HS-27A (cell line): ENCODE measurements at places on chromosomes 2 and 18.
A peak's percentile ranks its signal among the peaks of the same experiment; 100 is the strongest.

DNA sequence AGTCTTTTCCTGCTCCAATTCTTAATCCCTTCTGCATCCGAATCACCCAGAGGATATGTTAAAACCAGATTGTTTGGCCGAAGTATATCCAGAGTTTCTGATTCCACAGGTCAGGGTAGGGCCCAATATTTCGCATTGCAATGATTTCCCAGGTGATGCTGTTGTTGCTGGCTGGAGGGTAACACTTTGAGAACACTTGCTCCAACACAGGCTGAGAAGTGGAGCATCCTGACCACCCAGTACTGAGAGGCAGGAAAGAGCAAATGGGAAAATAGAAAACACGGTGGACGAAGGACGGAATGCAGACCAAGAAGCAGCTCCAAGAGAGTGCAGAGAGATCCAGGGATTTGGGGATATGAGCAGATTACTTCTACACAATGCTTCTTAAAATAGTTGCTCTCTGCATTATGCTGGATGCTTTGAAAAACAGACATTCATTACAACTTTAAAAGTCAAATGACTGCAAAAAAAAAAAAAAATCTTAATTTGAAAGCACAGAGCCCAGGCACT, 362.2 kb upstream of the SLC14A2 start:
- DNase-seq: no peak

DNA sequence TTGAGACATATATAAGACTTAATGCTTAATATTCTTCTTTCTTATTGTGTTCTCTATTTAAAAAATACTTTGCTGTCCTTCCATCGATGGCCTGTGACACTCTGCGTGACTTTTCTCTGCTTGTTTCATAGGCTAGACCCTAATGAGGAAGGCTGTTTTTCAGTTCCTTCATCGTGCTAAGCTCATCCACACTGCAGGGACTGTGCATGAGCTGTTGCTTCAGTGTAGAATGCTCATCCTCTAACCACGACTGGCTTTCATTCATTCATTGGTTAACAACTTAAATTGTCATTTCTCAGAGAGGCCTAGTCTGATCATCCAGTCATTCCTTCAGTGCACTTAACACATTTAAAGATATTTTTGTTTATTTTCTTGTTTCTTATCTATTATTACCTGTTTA, 134.4 kb downstream of the CCDC85A start:
- DNase-seq: no peak

- no peak for DNase-seq
Measured at GRCh38 chr2:127611076-127611925, 34.7 kb upstream of the GPR17 start.

DNA sequence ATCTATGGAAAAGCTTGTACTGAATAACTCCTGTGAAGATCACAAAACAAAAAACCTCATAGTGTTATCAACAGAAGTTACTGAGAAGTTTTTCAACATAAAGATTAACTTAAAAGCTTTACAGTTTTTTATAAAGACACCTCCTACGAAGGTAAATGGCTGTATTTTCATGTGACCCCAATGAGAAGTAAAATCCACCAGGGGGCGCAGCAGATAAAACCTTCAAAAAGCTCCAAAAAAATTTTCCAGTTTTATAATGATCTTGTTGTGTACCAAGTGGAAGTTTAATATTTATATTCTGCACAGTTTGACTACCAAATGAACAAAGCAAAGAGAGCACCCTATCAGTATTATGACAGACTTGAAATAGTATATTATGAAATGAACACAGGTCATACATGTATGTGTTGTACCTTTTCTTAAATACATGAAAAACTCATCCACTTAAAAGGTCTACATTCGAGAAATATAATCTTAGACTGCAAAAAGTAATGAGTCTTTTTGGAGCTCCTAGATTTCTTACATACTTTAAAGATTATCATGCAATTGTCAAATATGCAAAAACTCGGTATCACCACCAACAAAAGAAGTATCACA, 38.5 kb downstream of the PNO1 start:
- no peak for DNase-seq

GRCh38 chr2:237716011-237716410, 82.6 kb upstream of the RBM44 start:
- no peak for DNase-seq

- no peak for DNase-seq
Measured at GRCh38 chr18:5195656-5196055, 1.4 kb downstream of the AKAIN1 start.

GRCh38 chr2:149296031-149296430, 34.4 kb upstream of the LYPD6 start:
- DNase-seq: no peak

GRCh38 chr18:25467226-25467987, 115.4 kb upstream of the ZNF521 start:
- peak; percentile 59 for DNase-seq

- DNase-seq: no peak
Measured at GRCh38 chr2:100197631-100198153, 55.3 kb upstream of the AFF3 start.

GRCh38 chr2:176567361-176567760, 298.1 kb downstream of the MTX2 start:
- no peak for DNase-seq

DNA sequence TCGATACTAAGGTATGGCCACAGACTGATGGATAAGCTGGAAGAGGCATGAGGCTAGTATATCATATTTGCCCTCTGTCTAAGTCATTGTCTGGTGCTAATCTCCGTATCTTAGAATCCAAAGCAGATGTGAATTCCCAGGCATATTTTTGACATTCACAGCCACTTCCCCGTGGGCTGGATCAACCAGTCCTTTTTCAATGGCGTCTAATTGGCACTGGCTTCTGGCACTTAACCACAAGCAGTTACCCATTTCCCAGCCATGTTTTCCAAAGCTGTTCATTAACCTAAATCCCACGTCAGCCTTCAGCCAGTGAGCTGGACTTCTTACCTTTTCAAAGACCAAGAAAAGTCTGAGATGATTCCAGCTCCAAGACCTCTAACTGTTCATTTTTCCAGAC, 20.7 kb upstream of the ZNF407 start:
- no peak for DNase-seq

DNA sequence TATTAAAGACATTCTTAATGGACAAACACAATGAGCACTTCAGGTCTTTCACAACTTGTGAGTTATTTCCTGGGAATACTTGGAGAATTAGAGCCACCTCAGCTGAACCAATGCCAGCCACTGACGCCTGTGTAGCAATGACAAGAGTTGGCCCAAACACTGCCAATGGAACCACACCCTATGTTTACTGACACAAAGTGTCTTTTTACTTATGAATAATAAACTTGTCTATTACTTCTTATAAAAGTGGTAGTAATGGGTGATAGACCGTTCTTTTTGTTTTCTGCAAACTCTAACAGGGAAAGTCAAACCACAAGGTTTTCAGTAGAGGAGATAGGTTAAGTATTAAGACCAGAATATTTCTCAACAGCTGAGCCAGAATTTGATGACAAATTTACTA, 12.5 kb upstream of the CHAC2 start:
- DNase-seq: no peak

DNA sequence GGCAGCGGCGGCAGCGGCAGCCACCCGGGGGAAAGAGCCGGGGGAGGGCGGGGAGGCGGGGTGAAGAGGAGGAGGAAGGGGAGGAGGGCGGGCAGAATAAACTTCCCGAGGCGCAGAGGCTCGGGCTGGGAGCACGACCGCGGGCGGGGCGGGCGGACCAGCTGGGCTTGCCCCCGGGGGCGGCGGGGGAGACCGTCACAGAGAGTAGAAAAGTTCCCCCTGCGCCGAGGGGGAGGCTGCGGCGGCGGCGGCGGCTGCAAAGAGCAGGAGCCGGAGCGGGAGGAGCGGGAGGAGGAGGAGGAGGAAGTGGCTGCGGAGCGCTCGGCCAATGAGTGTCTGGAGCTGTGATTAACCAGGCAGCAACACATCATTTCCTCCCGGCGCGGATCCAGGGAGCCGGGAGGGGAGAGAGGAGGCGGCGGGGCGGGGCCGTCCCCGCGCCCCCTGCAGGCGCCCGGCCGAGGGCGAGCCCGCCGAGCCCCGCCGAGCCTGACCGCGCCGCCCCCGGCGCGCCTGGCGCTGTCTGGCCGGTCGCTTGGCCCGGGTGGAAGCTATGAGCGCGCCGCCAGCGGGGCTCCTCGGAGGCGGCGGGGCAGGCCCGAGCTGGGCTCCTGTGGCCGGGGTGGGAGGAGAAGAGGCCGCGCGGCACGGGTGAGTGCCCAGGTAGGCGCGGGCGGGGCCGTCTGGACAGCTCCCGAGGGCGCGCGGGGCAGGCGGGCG, at the start of gene ACVR1:
ACVR1 (minus strand) TSS at position 265 of the 720 bp plus-strand sequence. CDS start 76,837 bp downstream, outside the sequence.
- peak; percentile 75 for DNase-seq

GRCh38 chr2:45207101-45207500, 197.8 kb upstream of the SIX2 start:
- no peak for DNase-seq

DNA sequence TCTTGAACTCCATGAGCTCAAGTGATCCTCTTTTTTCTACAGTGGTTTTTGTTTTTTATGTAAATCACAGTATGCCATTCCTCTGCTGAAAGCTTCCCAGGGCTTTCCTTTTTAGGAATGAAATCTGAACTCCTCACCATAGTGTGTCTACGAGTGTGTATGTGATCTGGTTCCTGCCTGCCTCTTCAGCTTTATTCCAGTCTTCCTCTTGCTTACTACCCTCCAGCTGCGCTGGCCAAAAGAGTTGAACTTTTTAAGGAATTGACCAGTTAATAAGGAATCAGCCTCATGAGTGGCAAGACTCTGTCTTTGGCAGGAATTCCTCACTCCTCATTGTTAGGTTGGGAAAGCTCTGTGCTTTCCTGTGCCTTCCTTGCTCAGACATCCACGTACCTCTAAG, 4.0 kb downstream of the CCT7 start:
- DNase-seq: no peak

DNA sequence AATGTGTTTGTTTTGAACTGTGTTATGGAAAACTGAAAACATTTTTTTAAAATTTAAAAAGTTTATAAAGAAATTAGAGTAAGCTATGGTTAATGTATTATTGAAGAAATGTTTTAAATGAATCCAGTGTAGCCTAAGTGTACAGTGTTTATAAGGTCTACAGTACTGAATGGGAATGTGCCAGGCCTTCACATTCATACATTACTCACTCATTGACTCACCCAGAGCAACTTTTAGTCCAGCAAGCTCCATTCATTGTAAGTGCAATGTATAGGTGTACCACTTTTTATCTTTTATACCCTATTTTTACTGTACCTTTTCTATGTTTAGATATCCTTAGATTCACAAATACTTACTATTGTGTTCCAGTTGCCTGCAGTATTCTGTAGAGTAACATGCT, 215.1 kb upstream of the THUMPD2 start:
- peak; percentile 30 for DNase-seq

GRCh38 chr2:37721201-37721560, 49.7 kb upstream of the CDC42EP3 start:
- DNase-seq: no peak

DNA sequence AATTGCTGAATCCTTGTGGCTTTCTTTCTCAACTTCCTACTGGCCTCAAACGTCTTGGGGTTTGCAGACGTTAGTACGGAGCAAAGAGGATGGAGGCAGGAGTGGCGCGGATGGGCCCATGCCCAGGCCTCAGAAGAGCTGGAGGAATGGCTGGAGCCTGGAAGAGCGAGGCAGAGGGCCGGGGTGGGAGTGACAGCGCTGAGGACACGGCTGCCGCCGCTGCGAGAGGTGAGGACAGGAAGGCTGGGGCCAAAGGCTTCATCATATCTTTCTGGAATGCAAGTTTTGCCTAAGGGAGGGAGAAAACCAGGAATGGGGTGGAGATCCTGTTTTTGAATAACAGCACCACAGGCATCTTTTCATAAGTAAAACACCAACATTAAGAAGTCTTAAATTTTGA, 178.5 kb upstream of the SESTD1 start:
- DNase-seq: no peak

DNA sequence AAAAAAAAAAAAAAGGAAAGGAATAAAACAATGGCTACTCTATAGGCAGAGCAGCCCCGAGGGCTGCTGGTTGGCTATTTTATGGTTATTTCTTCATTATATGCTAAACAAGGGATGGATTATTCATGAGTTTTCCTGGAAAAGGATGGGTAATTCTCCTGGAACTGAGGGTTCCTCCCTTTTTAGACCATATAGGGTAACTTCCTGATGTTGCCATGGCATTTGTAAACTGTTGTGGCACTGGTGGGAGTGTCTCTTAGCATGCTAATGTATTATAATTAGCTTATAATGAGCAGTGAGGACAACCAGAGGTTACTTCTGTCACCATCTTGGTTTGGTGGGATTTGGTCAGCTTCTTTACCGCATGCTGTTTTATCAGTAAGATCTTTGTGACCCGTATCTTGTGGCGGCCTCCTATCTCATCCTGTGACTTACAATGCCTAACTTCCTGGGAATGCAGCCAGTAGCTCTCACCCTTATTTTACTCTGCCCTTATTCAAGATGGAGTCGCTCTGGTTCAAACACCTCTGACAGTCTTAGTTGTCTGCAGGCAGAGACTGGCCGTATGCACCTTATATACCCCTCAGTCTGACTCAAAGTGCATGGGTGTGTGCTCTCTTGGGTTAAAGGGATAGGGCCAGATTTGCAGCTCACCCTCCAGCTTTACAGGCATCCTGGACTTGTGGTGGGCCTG, 57.7 kb downstream of the HAUS1 start:
- DNase-seq: no peak

DNA sequence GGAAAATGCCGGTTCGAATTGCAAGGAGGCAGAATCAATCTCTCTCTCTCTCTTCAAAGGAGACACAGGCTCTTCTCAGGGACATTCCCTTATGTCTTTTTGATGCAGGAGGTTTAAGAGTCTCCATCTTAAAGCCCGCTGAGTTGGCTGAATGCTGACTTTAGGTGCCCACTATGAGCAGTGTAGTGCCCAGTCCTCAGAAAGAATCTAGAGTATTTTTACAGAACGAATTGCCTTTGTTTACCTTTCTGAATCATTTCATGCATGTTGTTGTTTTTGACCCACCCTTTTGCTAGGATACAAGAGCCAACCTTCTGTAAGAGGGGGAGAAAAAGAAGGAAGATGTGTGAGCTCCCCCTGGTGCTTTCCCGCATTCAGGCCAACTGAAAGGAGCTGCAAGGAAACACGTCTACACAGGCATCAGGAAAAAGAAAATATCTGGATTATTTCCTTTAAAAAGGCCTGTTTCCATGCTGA, 193.5 kb upstream of the TCF4 start:
- DNase-seq: no peak

- DNase-seq: no peak
Measured at GRCh38 chr2:206565666-206566065, 76.6 kb upstream of the FAM237A start.

- no peak for DNase-seq
Measured at GRCh38 chr2:220269367-220269766, 641.9 kb downstream of the SLC4A3 start.

DNA sequence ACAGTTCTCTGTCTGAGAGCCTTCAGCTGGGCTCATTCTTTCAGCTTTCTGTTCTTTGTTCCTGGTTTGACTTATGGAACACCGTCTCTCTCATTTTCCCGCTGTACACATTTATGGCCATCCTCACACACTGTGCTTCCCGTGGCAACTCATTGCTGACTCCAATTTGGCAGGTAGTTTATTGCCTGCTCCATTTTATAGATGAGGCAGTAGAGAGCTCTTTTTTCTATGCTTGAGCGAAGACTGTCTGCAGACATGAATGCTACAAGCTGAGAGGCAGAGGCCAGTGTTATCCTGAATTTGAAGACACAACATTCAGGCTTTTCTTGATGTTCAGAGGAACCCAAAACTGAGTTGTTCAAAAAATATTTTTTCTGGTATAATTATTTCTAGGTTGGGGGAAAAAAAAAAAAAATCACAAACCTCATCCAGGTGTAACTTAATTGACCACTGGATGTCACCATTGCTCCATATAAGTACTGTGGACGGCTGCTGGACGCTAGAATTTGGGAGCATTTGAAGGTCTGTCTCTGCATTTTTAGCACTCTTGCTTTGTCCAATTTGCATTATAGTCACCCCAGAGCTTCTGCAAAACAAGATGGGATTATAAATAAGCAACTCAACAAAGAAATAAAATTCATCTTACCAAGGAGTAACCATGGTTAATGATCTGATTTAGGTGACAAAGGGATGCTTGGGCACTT, 83.5 kb downstream of the HRH4 start:
- DNase-seq: no peak
